T-helper 17 cell (primary cell): ENCODE measurements at places on chromosomes 1 and 21. TPM values are rescaled to one million over a fixed set of nuclear protein-coding genes. Genes with fewer than 3 reads are reported as not detected.

The HMCN1 gene
- total RNA-seq = 0.57 TPM

The KRTAP10-4 gene
- not detected for total RNA-seq

DNA sequence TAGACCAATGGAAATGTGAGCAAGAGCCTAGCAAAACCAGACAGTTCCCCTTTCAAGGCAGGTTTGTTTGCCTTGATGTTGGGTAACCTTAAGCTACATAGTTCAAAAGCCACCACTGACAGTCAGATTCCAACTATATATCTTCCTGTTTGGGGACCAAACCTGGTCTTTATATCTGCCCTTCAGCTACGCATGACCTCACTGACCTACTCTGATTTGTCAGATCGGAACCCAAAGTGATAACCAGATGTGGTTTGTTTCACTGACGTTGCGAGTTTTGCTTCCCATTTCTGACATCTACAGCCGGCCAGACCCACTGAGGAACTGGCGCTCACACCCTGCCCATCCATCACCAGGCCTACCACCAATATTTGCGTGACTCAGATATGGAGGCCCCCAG is 361.1 kb upstream of the CHRM3 start:
- no peak overlapping the region for H3K4me3 ChIP-seq
- no peak overlapping the region for H3K27ac ChIP-seq
- H3K4me1 ChIP-seq = no peaks in the 10 kb centered on the region

The TSACC gene
- not detected for total RNA-seq

GRCh38 chr1:12565094-12565965 is 52.7 kb downstream of the DHRS3 start:
- H3K4me1 ChIP-seq = peaks cover 4% of the 10 kb centered on the region
- H3K27me3 ChIP-seq = no peaks in the 10 kb centered on the region
- no peak overlapping the region for H3K27ac ChIP-seq
- no peak for DNase-seq
- H3K4me3 ChIP-seq = no peak overlapping the region
